ENCODE measurements at places on chromosomes 1 and 21. TPM values are rescaled to one million over a fixed set of nuclear protein-coding genes. Genes with fewer than 3 reads are reported as not detected.

The B3GALT5 gene
- 2.6 TPM for total RNA-seq

The PARS2 gene
- 3.1 TPM for total RNA-seq

The CCDC27 gene
- total RNA-seq: not detected

The SPATA21 gene
- total RNA-seq: not detected

The LRRC71 gene
- total RNA-seq: not detected

The SEMA4A gene
- total RNA-seq: 22.1 TPM

The DPYD gene
- total RNA-seq: 36.5 TPM

DNA sequence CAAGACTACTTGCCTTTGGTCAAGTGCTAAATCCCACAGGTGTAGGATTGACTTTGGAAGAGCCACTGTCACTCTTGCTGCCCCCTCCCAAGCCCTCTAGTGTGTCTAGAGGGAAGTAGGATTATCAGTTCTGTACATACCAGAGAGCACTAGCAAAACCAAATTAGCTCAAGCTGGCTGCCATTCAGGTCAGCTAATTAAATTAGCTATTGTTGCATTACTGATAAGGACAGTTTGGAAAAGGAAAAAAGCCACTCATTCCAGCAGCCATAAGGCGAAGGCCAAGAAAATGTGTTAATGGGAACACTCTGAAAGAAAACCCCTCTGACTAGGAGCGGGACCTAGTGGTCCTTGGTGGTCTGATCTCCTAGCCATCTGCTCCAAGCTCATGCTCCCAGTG is 321.7 kb downstream of the PBX1 start:
- H3K27ac ChIP-seq: no peak overlapping the region
- no peak overlapping the region for H3K4me3 ChIP-seq
- no peaks in the 10 kb centered on the region for H3K4me1 ChIP-seq
- DNase-seq: no peak

GRCh38 chr1:171345536-171345935 is 31.6 kb downstream of the FMO4 start:
- H3K4me1 ChIP-seq: peaks cover 7% of the 10 kb centered on the region
- H3K27me3 ChIP-seq: no peaks in the 10 kb centered on the region
- no peak overlapping the region for H3K27ac ChIP-seq
- no peak overlapping the region for H3K4me3 ChIP-seq
- no peak for DNase-seq

DNA sequence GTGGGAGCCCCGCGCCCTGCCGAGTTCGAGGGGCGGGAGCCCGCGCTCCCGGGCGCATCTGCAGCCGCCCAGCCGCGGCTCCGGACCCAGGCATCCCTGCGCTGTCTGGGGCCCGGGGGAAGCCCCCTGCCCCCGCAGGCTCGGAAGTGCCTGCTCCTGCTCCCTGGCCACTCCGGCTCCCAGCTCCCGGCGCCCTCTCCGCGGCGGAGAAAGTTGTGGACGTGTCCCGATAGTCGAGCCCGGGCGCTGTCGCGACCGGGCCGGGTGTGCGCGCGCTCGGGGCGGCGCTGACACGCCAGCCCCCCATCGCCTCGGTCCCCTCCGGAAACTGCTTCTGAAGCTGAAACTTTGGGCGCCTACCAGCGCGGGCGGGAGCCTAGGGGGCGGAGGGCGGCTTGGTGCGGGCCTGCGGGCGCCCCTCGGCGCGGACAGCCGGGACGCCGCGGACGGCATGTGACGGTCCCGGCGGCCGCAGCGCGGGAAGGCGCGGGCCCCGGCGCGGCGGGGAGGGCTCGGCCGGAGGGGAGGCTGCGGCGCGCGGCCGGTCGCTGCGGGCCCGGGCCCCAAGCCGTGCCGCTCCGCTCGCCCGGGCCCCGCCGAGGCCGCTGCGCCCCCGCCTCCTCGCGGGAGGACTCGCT is 515 bp downstream of the MAN1C1 start:
- H3K4me1 ChIP-seq: peaks cover 64% of the 10 kb centered on the region
- no peaks in the 10 kb centered on the region for H3K27me3 ChIP-seq
- peak overlapping the region; percentile 76 for H3K27ac ChIP-seq
- peak overlapping the region; percentile 88 for H3K4me3 ChIP-seq
- no peak for DNase-seq

DNA sequence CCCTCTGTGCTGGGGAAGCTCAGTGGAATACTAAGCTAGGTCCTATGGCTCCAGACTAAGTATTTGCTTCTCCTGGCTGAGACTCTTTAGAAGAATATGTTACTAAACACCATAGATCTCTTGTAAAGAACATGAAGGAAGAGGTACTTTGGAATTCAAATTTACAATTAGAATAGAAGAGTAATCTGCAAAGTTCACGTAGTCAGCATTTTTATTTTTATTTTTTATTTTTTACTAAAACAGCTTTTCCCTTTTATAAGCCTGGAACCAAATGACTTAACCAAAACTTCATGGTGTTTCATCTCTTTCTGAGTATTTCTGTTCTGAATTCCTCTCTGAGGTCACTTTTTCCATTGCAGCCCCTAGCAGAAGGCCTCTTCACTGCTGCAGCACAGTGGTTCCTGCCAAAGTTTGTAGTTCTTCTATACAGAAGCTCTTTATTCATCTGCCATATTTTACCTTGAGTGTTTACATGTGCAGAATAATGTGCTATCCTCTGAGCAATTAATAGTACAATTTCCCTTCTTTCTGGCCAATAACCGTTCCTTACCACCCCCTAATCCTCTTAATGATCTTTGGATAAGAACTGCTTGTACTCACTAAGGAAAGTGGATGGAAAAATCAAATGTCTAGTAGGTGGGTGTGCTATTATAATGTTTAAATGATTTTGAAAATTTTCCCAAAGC is 27.2 kb downstream of the TSEN15 start:
- no peak overlapping the region for H3K4me3 ChIP-seq
- H3K27ac ChIP-seq: peak overlapping the region; percentile 15
- H3K4me1 ChIP-seq: no peaks in the 10 kb centered on the region
- H3K27me3 ChIP-seq: no peaks in the 10 kb centered on the region
- H3K36me3 ChIP-seq: no peaks in the 10 kb centered on the region

DNA sequence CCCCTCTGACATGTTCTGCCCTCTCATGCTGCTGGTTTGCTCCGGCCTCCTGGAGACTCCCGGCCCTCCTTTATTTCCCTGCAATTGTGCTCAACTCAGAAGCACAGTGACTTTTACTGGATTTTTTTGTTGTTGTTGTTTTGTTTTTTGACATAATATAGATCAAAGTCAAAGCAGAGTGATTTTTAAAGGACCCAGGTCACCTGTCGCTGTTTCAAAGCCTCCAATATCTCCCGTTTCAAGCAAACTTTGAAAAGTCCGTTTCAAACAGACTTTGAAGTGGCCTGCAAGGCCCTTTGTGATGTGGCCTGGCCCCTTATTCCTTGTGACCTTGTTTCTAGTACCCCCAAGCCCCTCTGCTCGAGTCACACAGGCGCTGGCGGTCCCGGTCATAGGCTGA is 58.1 kb downstream of the TBCE start:
- no peak overlapping the region for H3K27ac ChIP-seq
- no peaks in the 10 kb centered on the region for H3K4me1 ChIP-seq
- no peak for DNase-seq

DNA sequence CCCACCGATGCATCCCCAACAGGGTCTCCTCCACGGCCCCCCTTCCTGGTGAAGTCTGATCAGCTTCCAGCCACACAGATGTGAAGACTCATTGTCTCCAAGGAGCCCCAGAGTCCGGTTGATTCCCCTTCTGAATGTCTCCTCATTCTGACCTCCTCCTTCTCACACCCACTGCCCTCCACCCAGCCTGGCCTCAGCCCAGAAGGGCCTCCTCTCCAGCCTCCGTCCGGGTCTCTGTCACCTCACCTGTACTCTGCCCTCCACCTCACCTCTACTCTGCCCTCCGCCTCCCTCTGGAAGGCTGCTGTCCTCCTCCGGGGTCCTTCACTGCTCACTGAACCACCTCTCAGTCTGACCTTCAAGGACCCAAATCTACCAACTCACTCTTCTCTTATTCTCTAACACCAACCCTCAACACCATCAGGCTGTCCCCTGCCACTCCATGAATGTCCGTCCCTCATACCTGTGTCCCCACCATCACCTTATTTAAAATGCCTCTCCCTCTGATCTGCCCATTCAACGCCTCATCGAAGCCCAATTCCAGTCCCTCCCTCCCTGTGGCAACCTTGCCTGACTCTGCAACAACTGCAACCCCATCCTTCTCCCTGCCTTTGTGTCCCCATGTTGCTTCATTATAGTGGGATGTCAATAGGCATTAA is 201.2 kb downstream of the TOMM20 start:
- DNase-seq: no peak
- peaks cover 14% of the 10 kb centered on the region for H3K4me1 ChIP-seq
- H3K4me3 ChIP-seq: no peak overlapping the region
- H3K36me3 ChIP-seq: no peaks in the 10 kb centered on the region
- H3K27ac ChIP-seq: peak overlapping the region; percentile 57
- H3K27me3 ChIP-seq: no peaks in the 10 kb centered on the region

DNA sequence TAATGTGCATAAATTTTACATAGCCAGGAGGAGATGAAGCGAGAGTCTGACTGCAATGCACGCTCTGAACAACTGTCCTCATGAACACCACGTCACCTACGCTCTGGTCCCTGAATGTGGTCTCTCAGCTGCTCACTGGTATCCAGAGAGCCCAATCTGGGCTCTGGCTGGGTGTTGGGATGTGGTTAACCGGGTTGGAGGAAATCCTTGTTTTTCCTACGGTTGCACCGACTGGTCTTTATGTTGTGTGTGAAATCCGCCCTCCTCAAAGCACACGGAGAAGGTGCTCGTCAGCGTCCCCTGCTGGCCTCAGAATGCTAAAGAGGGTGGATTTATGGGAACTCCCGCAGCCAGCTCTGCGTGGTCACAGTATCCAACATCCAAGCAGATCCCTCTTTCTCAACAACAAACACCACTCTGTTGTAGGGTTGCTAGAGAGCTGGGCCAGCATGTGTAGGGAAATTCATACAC is 51.8 kb upstream of the FAM89A start:
- no peak overlapping the region for H3K27ac ChIP-seq
- H3K4me1 ChIP-seq: peaks cover 4% of the 10 kb centered on the region
- no peak overlapping the region for H3K4me3 ChIP-seq
- H3K36me3 ChIP-seq: no peaks in the 10 kb centered on the region
- no peaks in the 10 kb centered on the region for H3K27me3 ChIP-seq

DNA sequence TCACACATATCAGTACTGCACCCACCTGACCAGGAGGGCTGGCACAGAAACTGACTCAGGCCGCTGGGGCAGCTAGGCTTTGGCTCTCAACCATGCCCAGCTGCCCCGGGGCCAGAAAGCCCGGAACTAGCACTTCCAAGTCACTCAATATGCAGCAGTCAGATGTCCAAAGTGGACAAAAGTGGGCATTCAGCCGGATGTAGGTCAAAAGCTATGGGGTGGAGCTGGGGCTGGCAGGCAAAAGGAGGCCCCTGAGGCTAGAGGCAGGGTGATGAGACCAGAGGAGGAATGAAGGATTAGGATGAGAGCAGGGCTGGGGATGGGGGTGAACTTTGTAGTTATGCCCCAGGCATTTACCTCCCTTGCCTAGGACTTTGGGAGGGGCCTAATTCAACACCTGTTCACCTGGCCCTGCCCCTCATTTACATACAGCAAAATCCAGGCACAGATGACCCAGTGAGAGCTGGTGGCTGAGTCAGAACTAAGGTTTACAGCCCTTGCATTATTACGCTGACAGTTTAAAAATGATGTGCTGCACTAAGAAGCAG is 30.7 kb upstream of the EDN2 start:
- no peaks in the 10 kb centered on the region for H3K36me3 ChIP-seq
- H3K27me3 ChIP-seq: no peaks in the 10 kb centered on the region
- no peak overlapping the region for H3K27ac ChIP-seq
- peaks cover 23% of the 10 kb centered on the region for H3K4me1 ChIP-seq
- no peak overlapping the region for H3K4me3 ChIP-seq
- DNase-seq: no peak

GRCh38 chr1:112496290-112496689 is 12.5 kb upstream of the WNT2B start:
- no peak overlapping the region for H3K27ac ChIP-seq
- H3K4me1 ChIP-seq: no peaks in the 10 kb centered on the region
- no peaks in the 10 kb centered on the region for H3K27me3 ChIP-seq
- no peaks in the 10 kb centered on the region for H3K36me3 ChIP-seq
- no peak for DNase-seq

- H3K4me1 ChIP-seq: peaks cover 3% of the 10 kb centered on the region
- H3K4me3 ChIP-seq: peak overlapping the region; percentile 98
- peaks cover 7% of the 10 kb centered on the region for H3K36me3 ChIP-seq
- H3K27me3 ChIP-seq: no peaks in the 10 kb centered on the region
- DNase-seq: no peak
Measured at GRCh38 chr1:224430511-224431113, 4.0 kb downstream of the WDR26 start.

DNA sequence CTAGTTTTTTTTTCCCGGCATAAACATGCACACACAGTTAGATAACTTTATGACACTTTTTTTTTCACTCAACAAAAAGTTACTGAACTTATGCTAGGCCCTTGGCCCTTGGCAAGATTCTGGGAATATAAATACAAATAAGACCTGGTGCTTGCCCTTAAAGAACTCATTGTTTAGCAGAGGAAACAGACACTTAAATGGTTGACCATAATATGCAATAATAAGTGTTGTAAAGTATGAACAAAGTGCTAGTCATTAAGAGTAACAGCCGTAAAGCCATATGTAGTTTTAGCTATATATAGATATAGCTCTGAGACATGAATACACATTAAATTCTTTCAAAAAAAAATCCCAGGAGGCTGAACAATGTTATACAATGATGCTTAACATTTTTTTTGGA is 198.3 kb downstream of the CYYR1 start:
- no peak overlapping the region for H3K4me3 ChIP-seq
- no peaks in the 10 kb centered on the region for H3K36me3 ChIP-seq
- no peaks in the 10 kb centered on the region for H3K4me1 ChIP-seq
- DNase-seq: no peak

DNA sequence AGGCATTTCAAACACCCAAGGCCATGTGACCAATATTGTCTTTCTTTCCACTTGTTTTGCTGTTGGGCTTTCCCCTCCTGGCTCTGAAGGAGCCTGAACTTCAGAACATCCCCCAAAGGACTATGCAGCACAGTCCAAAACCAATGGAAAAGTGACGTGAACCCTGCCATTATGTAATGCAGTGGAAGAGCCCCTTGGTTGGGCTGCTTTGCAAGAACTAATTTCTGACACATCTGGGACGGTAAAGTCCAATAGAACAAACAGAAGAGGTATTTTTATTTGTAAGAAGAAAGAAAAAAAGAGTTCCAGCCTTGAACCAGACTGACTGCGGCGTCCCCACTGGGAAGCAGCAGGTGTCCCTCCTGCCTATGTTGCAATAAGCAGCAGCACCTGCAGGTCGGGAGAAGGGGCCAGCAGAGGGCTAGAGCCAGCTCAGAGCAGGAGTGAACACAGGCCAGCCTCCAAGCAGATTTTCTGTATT is 116.7 kb downstream of the CDC7 start:
- no peak overlapping the region for H3K4me3 ChIP-seq
- no peaks in the 10 kb centered on the region for H3K36me3 ChIP-seq
- no peaks in the 10 kb centered on the region for H3K4me1 ChIP-seq
- no peak for DNase-seq
- H3K27me3 ChIP-seq: no peaks in the 10 kb centered on the region
